ENCODE measurements at places on chromosomes 12 and 14. TPM values are rescaled to one million over a fixed set of nuclear protein-coding genes. Genes with fewer than 3 reads are reported as not detected.

RFX4 gene
- not detected for total RNA-seq

DNA sequence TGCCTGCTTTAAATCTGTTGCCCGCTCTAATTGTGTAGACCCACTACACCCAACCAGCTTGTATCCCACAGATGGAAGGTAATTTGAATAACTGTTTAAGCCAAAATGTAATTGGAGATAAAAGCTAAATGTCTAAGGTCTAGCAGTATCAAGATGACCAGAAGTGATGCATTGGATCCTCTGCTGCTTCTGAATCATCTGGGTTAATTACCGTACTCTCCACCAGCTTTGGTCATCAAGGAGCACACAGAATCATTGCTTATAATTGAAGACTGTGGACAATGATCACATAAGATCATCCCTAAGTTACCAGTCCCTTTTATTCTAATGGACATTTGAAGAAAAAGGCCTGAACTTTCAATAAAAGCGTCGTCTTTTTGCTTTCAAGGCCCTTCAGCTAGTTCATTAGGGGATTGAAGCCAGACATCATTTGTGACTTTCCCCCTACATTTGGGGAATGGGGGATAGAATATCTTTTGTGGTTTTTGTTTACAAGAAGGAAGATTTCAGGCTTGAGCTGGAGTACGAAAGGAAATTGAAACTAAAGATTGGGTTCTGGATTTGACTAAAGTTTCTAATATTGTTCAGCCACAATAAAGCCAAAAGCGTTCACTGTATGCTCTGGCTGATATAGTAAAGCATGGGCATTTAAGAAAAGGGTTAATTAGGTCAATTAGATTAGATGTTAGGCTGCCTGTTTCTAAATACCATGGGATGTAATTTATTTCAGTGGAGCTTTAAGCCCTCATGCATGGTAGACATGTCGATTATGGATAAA, 123.2 kb downstream of the CHST11 start:
- no peak for DNase-seq

CSRP2 gene
- total RNA-seq: not detected

- DNase-seq: no peak
These were observed 11.2 kb downstream of the POLE start for GRCh38 chr12:132675757-132676432.

IL26 gene
- total RNA-seq: not detected

DNA sequence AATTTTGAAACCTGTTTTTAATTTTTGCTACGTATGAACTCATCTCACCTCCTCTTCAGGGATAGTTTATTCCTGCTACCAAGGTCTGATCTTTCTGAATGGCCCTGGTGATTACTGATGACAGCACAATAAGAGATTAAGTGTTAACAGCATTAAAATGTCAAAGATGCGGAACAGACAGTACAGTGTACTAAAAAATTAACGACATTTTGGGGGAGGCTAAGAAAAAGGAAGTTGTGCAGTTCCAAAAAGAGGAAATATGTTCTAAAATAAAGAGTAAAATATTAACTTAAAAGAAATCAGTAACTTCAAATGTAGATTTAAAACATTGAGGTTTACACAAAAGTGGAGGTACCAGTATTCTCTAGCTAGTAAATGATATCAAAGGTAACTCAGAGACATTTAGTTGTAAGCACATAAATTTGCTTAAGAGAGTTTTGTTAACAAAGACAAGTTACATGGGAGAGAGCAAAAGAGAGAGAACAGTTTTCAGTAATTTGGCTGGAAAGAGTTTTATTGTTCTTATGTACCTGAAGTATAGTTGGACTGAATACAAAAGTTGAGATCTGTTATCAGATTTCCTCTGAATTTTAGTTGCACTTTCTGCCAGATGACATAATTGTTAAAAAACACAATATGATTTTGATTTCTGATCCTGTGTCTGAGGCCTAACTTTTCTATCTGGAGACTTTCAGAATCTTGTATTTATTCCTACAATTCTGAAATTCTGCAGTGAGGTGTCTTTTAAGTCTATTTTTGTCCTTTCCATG, 4.2 kb upstream of the CLECL1 start:
- no peak for DNase-seq

GRCh38 chr12:1343422-1343821, 251.0 kb downstream of the FBXL14 start:
- no peak for DNase-seq

DNA sequence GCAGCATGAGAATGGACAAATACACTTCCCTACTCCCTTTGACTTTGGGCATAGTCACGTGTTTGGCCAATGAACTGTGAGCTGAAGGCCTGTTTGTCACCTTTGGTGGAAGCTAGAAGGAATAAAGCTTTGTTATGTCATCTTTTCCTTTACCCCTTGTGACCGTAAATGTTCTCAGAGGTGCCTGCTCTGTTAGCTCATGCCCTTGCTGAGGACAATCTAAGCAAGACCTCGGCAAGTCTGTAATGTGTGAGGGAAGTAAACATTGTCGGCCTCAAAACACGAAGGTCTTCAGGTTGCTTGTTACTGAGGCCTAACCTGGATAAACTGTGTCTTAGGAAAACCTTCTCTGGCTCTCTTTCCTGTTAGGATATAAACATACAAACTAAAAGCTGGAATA, 354.2 kb downstream of the TMEM132D start:
- DNase-seq: no peak

- DNase-seq: peak; percentile 48
These were observed 725 bp downstream of the CHPT1 start for GRCh38 chr12:101697930-101698799.

DNA sequence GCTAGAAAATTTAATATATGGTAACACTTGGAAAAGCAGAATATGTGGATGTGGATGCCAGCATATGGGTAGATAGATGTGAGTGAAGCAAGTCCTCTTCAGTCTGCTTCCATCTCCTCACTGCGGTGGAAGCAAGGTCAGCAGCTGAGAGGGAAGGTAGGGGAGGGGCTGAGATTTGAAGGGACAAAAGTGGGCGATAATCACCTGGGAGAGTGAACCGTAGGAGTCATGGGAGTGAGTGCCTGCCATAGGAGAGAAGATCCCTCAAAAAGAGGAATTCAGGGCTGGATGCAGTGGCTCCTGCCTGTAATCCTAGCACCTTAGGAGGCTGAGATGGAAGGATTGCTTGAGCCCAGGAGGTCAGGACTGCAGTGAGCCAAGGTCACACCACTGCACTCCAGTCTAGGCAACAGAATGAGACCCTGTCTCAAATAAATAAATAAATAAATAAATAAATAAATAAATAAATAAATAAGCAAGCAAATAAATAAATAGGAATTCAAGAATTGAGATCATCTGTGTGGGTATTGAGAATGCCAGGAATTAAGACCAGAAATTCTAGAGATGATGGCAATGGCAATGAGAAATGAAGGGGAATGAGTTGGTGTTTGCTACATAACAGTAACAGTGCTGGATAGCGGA, 123.4 kb downstream of the BICD1 start:
- DNase-seq: no peak

- DNase-seq: no peak
These were observed 12.3 kb downstream of the NEMP1 start for GRCh38 chr12:57066245-57066644.

KERA gene
- total RNA-seq: not detected

DUSP16 gene
- total RNA-seq: 108 TPM
